ENCODE measurements at places on chromosomes 3 and 15.

- no peak for DNase-seq
These were observed 1.4 kb upstream of the SEMA6D start for GRCh38 chr15:47715856-47716445.

DNA sequence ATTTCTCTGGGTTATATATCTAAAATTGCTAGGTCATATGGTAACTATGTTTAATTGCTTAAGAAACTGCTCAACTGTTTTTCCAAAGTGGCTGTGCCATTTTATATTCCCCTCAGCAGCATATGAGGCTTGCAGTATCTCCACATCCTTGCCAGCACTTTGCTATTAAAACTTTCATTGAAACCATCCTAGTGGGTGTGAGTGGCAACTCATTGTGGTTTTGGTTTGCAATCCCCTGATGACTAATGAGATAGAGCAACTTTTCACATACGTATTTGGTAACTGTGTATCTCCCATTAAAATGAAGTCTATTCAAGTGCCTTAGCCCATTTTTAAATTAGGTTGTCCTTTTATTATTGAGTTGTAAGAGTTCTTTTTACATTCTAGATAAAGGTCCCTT lies 17.3 kb downstream of the KPNA1 start:
- DNase-seq = no peak

- no peak for DNase-seq
These were observed 33.1 kb upstream of the LRRN1 start for GRCh38 chr3:3766140-3766539.

- no peak for DNase-seq
These were observed 373.7 kb upstream of the NECTIN3 start for GRCh38 chr3:110697961-110698360.

DNA sequence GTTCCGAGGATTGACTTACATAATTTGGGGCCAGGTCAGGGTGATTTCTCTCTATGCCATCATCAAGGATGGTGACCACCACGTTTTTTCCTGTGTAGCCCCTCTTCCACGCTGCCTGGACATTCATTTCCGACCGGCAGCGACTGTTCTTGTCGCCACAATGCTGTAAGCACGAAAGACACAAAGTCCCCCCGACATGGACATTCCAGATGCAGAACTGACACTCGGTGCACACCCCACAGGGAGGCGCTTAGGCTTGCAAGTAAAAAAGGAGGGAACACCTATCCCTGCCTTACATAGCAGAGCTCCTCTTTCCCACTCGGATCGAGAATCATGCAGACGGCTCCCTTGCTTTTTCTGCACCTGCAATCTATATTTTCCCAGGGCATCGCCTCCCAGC lies 58.2 kb downstream of the PCSK6 start:
- no peak for DNase-seq
